ENCODE measurements at places on chromosomes 5 and 9. TPM values are rescaled to one million over a fixed set of nuclear protein-coding genes. Genes with fewer than 3 reads are reported as not detected.

Gene C7
- 355 TPM for total RNA-seq

Gene RCL1
- total RNA-seq = 9.5 TPM

Gene SSBP2
- 67.5 TPM for total RNA-seq

Gene SPATA9
- total RNA-seq = 0.20 TPM

Measured in mucosa of gallbladder (tissue), 1 donor.